ENCODE measurements at places on chromosomes 13 and 19.

GRCh38 chr19:47036097-47036651 lies 12.2 kb downstream of the TMEM160 start:
- DNase-seq: no peak

DNA sequence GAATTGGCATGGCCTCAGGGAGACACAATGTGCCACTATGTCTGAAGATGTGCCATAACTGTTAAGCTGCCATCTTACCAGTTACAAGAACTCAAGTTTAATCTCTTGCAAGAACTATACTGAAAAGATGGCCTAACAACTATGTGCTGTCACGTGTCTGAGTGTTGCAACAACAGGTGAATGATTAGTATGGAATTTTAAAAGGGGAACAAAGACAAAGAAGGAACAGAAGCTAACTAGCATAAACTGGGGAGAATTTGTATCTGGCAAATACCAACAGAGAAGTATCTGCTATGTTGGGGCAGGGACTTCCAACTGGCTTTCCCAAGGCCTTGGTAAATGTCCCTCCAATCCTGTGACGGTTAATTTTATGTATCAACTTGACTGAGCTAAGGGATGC lies 11.5 kb upstream of the ACOD1 start:
- no peak for DNase-seq

DNA sequence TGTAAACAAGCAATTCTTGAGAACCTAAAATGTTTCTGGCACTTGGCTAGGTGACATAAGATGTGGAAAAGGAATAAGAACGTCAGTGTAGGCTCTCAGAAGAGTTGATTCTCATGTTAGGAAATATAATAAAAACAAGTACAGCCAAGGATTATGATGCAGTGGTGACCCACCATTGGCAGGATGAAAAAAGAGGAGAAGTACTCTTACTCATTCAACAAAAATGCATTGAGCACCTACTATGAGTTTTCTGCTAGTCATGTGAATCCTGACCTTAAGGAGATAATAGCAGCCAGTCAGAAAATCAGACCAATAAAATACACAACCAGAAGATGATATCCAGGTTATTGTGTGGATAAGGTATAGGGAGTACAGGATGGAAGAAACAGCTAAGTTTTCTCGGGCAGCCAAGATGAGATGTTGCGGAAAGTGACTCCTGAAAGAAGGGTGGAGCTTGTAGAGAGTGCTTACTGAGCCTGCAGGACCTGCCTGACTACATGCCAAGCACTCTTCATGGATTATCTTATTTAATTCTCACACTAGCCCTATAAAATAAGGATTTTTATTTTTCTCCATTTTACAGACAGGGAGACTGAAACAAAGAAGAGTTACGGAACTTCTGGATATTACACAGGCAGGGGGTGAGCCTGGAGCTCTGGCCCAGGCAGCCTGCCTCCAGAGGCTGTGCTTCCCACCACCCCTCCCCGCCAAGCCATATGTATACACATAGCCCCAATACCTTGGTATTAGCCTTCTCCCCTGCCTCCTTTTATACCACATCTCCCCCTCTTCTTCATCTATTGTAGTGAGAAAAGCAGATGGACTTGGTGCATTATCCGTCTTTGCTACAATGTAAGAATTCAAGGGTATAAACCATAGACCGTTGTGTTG lies 58.0 kb downstream of the TGDS start:
- DNase-seq: no peak

DNA sequence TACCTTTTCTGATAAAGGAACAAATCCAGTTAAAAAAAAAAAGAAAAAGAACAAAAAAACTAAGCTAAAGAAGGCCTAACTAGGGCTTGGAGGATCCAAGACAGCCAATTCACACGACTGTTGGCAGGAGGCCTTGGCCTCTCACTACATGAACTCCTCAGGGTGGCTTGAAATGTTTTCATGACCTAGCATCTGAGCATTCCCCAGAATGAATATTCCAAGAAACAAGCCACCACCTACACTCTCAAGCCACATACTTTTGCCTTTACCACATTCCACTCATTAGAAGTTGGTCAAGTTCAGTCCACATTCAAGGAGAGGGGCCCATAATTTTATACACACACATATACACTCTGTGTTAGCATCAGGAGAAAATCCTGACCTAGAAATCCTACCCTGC lies 97.6 kb upstream of the SIAH3 start:
- DNase-seq: no peak

GRCh38 chr13:30796132-30796572 lies 60.8 kb downstream of the ALOX5AP start:
- DNase-seq: no peak

DNA sequence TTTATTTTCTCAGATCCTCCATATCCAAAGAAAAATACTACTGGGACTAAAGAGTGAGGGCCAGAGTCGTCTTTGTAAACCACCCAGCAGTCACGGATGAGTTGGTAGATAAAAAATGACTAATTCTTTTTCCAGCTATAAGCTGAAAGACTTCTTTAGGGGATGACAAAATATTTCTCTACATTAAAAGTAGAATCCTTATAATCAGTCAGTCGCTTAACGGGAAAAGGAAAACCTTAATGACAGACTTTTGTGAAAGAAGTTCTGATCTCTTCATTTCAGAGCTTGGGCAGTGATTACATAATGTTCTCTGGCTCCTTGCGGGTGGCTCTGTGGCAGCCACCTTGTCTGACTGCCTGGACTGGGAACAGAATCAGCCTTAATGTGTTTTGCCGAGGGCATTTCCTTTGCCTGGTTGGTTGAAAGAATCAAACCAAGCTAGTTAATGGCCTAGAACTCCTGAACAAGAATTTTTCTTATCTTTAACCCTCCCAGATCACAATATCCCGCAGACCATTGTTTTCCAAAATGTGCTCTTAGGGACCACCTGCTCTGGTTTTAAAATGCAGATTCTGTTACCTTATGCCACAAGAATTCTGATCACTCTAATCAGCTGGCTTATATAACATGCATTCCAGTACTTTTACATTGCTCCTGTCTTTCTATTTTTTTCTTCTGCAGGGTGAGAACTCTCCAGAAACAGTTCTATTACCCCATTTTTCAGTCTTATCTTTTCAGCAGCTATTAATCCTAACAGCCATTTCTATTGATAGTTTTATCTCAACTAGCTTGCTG lies 2.5 kb downstream of the ITM2B start:
- DNase-seq: no peak

DNA sequence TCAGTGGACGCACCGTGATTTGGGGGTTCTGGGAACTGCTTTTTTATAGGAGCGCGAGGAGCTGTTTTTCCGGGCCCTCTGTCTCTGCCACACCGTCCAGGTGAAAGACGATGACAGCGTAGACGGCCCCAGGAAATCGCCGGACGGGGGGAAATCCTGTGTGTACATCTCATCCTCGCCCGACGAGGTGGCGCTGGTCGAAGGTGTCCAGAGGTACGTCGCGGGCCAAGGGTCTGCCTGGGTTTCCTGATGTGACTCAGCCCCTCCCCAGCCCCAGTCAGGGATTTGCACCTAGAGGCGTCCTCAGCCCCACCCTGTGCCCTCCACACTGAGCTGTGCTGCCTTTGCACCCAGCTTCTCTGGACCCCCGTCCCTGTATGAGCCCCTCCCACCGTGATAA lies 136.2 kb upstream of the MCF2L start:
- no peak for DNase-seq

DNA sequence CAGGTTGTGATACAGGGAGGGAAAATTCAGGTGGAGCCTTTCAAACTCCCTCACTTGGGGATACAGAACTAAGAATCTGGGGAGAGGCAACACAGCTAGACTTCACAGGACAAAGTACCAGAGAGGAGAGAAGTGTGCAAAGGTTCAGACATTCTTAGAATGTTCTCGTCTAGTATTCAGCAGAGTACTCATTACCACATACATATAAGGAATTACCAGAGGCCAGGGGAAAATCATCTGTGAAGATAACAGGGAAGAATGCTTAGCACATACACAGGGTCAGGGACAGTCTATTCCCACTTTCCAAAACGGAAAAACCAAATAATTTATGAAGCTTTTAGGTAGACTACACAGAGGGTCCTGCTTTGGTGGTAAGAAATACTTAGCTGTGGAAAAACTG lies 58.1 kb downstream of the TRPC4 start:
- DNase-seq: no peak

GRCh38 chr19:1636325-1637236 lies 15.8 kb downstream of the TCF3 start:
- no peak for DNase-seq

DNA sequence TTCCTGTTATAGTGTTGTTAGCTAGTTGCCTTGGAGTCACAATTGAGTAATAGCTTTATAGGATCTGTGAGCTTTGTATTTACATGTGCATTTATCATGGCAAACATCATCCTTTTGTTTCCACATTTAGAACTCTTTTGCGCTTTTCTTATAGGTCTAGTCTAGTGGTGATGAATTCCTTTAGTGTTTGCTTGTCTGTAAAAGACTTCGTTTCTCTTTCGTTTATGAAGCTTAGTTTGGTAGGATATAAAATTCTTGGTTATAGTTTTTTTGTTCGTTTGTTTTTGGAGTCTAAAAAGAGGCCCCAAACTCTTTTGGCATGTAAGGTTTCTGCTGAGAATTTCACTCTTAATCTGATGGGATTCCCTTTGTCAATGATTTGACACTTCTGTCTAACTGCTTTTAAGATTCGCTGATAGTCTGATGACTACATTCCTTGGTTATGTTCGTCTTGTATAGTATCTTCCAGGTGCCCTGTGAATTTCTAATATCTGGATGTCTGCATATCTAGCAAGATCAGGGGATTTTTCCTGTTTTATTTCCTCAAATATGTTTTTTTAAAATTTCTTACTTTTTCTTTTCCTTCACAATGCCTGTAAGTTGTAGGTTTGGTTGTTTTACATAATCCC lies 20.2 kb downstream of the DNAJC3 start:
- DNase-seq: no peak

- DNase-seq: no peak
These were observed 270.0 kb downstream of the SLITRK6 start for GRCh38 chr13:85529218-85529594.

DNA sequence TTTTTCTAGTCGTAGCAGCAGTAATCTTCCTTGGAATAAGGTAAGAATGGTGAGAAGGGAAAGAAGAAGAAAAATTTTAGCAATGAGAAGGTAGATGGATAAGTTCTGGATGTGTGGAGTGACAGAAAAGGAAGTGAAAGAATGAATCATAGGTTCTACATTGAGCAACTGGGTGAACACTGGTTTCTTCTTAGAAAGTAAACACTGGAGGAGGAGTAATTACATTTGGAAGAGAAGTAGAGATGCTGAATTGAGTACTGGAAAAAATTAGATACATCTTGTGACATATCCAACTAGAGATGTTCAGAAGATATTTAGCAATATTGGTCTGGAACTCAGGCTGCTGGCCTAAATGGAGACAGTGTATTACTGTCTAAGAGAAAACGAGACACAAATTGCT lies 148.5 kb downstream of the GPC5 start:
- DNase-seq: no peak

- no peak for DNase-seq
These were observed 763 bp downstream of the POLD1 start for GRCh38 chr19:50384685-50385535.

- DNase-seq: no peak
These were observed 10.3 kb downstream of the ACTN4 start for GRCh38 chr19:38657633-38658222.

- no peak for DNase-seq
These were observed 49.0 kb downstream of the BRD4 start for GRCh38 chr19:15283141-15283883.

DNA sequence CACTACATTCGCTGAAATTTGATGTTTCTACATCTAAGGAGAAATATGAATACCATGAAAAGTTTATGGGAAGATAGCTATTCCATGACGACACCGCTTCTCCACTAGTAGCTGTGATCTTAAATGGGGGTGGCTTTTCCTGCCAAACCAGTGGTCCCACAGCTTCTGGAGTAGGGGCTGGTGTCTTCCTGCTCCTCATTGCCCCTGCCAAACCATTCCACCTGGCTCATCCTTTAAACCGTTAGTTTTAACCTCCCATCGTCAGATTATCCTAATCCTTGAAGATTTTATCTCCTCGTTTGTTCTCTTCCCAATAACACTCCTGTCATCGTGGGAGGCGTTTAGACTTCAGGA lies 568 bp upstream of the ZNF230 start:
- DNase-seq: no peak

GRCh38 chr19:33469171-33470039 lies 52.2 kb downstream of the PEPD start:
- DNase-seq: no peak

DNA sequence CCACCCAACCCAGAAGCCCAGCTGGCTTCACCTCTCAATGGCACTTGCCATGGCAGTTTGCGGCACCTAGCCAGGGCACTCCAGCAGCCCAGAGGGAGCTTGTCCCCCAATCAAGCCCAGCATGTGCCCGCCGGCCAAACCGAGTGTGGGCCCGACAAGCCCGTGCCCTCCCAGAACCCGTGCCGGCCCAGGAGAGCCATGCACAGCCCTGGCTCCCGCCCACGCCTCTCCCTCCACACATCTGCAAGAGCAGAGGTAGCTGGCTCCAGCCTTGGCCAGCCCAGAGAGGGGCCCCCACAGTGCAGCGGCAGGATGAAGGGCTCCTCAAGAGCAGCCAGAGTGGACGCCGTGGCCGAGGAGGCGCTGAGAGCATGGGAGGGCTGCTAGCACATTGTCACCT lies 2278.0 kb upstream of the PCDH20 start:
- no peak for DNase-seq

DNA sequence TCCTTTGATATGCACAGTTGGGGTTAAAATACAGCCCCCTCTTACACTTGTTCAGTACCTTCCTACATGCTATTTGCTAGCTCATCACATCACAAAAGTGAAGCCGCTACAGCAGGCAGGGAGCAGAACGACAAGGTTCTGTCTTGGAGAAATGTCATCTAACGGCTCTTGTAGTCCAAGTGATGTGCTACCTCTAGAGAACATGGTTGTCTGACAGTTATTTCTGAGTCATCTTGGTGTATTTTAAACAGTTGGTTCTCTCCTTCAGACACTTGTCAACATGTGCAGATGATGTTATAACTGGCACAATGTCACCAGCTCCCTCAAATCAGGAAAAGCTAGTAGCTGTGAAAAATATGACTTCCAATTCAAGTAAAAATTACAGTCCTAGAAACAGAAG lies 865.0 kb downstream of the PCDH9 start:
- DNase-seq: no peak

DNA sequence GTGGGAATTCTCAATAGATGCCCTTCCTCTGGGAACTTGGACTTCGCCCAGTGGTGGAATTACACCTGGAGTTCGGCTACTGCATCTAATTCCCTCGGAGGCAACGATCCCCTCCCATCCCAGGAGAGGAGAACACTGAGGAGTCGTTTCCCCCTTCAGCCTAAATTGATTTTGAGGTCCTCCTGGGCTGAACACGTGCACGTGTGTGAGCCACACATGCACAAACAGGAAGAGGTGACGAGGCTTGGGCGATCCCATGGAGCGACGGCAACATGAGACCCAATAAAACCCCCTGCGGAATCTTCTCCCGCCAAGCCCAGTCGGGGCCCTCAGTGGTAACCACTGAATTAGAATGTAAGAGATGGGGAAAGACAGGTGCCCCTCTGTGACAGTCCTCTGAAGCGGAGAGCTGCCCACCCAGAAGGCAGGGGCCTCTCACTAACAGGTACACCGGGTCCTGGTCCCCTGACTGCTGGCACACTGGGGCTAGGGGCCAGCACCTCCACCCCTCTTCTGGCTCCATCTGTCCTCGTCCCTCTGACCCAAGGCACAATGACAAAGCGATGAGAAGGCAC lies 4.5 kb downstream of the MLLT1 start:
- no peak for DNase-seq

- no peak for DNase-seq
These were observed 329.7 kb downstream of the UQCRFS1 start for GRCh38 chr19:28883241-28883693.

- no peak for DNase-seq
These were observed 4.2 kb downstream of the TMEM255B start for GRCh38 chr13:113763254-113763653.
